ENCODE measurements at places on chromosomes 2 and 18. TPM values are rescaled to one million over a fixed set of nuclear protein-coding genes. Genes with fewer than 3 reads are reported as not detected.

GRCh38 chr2:237147317-237147716 is 61.6 kb downstream of the COPS8 start:
- no peak overlapping the region for H3K27ac ChIP-seq
- no peak for DNase-seq
- no peaks in the 10 kb centered on the region for H3K36me3 ChIP-seq
- H3K4me1 ChIP-seq: no peaks in the 10 kb centered on the region

Gene SERPINB12
- total RNA-seq: not detected

Gene SMAD2
- 144 TPM for total RNA-seq

DNA sequence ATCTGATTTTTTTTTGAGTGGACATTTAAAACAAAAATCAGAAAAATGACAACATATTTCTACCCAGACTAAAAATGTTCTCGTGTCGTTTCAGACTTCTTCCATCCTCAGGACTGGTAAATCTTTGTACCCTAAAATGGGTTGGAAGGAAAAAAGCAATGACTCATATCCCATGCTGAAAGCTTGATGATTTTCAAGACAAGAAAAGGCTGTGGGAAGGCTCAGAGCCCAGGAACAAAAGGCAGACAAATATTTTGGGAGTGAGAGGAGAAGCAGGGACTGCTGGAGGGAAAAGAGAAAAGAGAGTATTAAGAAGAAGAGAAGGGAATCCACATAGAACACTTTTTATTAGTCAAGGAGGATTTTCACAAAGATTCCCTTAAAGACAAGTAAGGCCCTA is 77.1 kb upstream of the CTAGE1 start:
- H3K4me3 ChIP-seq: no peak overlapping the region
- H3K4me1 ChIP-seq: no peaks in the 10 kb centered on the region
- H3K36me3 ChIP-seq: no peaks in the 10 kb centered on the region
- no peak for DNase-seq
- no peaks in the 10 kb centered on the region for H3K27me3 ChIP-seq
- H3K27ac ChIP-seq: no peak overlapping the region

DNA sequence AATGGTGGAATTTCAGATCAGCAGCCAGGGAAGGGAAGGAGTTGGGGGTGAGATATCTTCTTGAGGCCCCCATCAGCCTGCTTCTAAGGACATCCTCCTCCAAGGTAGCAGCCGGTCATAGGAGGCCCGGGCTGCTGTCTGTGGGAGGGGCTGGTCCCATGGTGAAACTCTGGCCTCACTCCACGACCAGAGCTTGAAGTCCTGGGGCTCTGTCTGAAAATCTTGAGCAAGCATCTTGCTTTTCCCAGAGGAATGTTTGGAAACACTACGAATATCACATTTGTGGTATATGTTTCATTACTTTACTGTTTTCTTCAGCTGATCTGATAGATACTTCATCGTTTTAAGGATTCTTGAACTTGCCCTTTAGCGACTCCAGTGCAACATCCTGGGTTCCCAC is 103.7 kb downstream of the CTAGE1 start:
- H3K4me1 ChIP-seq: no peaks in the 10 kb centered on the region
- H3K27ac ChIP-seq: no peak overlapping the region
- no peak overlapping the region for H3K4me3 ChIP-seq
